ENCODE measurements at places on chromosomes 6 and 20.

GRCh38 chr6:32118782-32119628, 9.0 kb downstream of the ATF6B start:
- DNase-seq, result peak; percentile 83

GRCh38 chr20:53582574-53583351, 10.9 kb downstream of the ZNF217 start:
- peak; percentile 55 for DNase-seq

- no peak for DNase-seq
Measured at GRCh38 chr6:6981681-6982322, 126.0 kb upstream of the RREB1 start.

DNA sequence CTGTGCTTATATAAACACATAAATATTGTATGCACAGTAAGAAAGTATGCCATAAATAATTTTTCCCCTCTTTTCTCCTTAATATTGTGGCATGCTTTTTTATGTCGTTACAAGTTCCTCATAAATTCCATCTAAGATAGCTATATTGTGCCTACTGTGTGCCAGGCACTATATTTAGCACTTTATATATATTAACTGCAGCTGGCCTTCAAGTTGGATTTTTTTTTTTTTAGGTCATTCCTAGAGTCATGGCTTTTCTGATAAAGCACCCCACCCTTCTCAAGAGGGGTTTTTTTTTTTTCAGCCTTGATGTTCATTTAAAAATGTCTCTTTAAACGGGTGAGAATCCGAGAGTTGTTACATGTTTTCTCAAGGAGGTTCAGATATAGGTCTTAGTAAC, 42.8 kb upstream of the RNF8 start:
- no peak for DNase-seq

DNA sequence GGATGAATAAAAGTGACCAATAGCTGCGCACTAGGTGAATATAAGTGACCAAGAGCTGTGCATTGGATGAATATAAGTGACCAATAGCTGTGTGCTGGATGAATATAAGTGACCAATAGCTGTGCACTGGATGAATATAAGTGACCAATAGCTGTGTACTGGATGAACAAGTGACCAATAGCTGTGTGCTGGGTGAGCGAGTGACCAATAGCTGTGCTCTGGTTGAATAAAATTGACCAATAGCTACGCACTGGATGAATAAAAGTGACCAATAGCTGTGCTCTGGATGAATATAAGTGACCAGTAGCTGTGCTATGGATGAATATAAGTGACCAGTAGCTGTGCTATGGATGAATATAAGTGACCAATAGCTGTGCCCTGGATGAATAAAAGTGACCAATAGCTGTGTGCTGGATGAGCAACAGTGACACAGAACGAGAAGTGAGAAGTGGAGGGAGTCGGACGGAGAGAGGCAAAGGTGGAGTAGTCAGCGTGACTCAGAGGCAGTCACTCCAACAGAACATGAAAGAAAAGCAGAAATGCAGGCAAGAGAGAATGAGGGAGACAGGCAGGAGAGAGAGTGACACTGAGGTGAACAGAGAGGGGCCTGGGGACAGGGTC, 38.5 kb downstream of the RBM38 start:
- DNase-seq, result no peak

DNA sequence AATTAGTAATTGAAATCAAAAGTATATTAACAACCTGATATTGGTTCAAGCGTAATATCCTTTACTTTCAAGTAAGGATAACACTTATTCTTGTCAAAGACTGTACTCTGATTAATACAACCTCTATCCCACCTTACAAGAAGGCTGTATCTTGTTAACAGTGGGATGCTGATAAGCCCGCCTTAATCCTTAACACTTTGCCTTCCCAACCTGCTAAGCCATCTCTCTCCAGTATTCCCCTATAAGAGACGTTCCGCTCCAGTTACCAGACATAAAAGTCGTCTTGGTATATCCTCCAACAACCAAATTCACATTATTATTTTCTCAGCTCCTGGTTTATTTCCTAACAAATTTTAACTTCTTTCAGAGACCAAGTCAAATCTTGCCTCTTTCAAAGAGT, 2.0 kb downstream of the BTBD9 start:
- no peak for DNase-seq

- DNase-seq, result no peak
Measured at GRCh38 chr6:151232899-151233298, 6.9 kb upstream of the AKAP12 start.

- DNase-seq, result no peak
Measured at GRCh38 chr6:159068904-159069578, 24.2 kb upstream of the TAGAP start.

DNA sequence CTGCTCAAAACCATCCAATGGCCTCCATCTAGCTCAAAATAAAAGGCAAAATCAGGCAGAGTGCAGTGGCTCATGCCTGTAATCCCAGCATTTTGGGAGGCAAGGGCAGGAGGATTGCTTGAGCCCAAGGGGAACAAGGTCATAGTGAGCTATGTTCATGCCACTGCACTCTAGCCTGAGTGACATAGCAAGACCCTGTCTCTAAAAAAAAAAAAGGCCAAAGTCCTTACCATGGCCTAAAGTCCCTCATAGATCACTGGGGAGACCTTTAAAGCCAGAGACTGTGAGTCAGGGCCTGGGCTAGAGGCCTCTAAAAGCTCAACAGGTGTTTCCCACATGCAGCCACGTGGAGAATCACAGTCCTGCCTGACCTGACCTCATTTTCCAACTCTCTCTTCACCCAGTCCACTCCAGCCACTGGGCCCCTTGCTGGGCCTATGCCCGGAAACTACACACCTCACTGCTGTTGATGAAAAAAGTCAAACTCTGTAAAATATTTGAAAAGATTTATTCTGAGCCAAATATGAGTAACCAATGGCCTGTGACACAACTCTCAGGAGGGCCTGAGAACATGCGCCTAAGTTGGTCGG, 28.2 kb upstream of the TAB2 start:
- DNase-seq, result no peak

DNA sequence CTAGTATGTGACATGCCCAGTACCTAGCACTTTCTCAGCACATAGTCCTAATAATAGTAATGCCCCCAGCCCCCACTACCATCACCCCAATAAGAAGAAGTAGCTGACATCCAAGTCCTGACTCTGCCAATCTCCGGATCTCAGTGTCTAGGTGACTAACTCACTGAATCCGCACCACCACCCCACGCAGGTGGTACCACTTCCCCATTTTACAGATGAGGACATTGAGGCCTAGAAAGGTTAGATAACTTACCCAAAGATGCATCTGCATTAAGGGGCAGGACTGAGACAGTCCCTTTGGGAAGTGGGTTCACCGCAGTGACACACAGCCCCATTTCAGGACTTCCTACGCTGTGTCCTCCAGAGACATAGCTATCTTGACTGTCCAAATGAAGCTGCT, 241.2 kb downstream of the TFAP2C start:
- DNase-seq, result no peak

DNA sequence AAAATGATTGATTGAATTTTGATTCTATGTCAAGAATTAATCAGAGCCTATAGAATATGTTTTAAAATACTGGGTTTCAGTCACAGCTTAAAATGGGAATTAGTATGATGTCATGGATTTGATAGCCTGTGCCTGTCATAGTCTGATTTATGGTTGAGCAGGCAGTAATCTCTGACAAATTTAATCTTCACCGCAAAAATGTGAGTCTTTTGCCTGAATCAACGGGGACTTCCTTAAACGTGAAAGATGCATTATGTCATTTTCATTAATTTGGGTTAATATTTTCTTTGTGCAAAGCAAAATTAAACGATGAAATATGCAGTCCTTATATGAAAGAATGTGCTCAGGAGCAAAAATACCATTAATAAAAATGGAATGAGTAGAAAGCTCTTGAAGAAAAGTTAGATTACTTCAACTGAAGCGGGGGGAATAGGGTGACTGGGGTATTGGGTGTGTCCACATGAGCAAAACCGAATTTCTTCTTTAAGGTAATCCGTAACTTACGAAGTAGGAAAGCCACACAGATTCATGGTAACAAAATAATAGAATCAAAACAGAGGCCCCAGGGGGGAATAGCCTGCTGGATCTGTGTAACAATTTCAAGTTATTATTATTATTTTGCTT, 339.6 kb upstream of the NOX3 start:
- no peak for DNase-seq

DNA sequence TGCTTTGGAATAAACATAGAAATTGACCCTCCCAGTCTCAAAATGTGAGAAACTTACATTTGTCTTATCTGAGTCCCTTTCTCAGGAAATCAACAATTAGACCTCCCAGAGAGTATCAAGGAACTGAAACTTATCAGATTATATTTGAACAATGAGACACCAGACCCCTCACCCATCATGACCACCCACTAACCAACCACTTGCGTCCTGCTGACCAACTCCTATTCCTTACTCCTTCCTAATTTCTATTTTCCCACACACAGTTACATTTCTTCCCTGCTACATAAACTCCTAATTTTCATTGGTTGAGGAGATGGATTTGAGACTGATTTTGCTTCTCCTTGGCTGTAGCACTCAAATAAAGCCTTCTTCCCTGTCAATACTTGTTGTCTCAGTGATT, 97.9 kb downstream of the TPBG start:
- no peak for DNase-seq

GRCh38 chr6:55674672-55675071, 95.7 kb upstream of the HMGCLL1 start:
- DNase-seq, result no peak

DNA sequence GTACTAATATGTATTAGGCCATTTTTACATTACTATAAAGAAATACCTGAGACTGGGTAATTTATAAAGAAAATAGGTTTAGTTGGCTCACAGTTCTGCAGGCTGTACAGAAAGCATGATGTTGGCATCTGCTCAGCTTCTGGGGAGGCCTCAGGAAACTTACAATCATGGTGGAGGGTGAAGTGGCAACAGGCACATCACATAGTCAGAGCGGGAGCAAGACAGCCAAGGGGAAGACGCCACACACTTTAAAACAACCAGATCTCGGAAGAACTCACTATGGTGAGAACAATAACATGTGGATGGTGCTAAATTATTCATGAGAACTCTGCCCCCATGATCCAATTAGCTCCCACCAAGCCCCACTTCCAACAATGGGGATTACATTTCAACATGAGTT, 41.3 kb upstream of the CEP162 start:
- DNase-seq, result no peak

- no peak for DNase-seq
Measured at GRCh38 chr20:13877793-13878192, 93.0 kb downstream of the NDUFAF5 start.

- DNase-seq, result peak; percentile 31
Measured at GRCh38 chr6:31663961-31664789, 622 bp downstream of the GPANK1 start.

DNA sequence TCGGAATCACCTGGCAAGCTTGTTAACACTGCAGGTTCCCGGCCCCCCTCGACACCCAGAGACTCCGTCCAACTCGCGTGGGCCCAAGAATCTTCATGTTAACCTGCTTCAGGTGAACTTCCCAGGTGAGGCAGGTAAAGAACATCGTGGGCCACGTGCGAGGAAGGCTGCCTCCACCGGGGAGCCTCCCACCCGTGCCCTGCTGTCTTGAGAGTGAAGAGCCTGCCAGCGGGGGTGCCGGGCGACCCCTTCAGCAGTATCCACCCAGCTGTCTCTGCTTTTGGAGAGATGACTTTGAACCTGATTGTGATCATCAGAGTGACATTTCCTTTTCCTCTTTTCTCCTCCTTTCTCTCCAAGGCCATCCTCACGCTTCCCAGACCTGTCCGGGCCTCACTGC, 22.9 kb upstream of the RTF2 start:
- no peak for DNase-seq

GRCh38 chr6:9612489-9612888, 802.4 kb downstream of the TFAP2A start:
- DNase-seq, result no peak

DNA sequence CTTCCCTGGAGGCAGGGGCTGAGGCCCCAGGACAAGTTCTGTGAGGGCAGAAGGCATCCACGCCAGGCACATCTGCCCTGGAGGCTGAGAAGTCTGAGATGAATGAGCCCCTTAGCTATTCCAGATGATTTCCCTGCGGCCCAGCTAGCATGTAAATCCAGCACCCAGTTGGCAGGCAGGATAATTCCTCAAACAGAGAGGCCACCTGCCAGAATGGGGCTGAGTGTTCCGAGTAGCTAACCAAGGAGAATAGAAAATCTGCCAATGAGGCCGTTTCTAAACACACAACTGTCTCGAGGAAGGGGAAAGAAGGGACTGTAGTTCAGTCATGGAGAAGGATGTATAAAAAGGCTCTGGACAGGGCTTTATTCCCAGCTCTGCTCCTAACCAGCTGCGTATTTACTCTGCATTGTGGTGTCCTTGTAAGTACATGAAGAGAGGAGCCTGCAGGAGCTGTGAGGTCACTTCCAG, 211.4 kb upstream of the CDYL start:
- no peak for DNase-seq

DNA sequence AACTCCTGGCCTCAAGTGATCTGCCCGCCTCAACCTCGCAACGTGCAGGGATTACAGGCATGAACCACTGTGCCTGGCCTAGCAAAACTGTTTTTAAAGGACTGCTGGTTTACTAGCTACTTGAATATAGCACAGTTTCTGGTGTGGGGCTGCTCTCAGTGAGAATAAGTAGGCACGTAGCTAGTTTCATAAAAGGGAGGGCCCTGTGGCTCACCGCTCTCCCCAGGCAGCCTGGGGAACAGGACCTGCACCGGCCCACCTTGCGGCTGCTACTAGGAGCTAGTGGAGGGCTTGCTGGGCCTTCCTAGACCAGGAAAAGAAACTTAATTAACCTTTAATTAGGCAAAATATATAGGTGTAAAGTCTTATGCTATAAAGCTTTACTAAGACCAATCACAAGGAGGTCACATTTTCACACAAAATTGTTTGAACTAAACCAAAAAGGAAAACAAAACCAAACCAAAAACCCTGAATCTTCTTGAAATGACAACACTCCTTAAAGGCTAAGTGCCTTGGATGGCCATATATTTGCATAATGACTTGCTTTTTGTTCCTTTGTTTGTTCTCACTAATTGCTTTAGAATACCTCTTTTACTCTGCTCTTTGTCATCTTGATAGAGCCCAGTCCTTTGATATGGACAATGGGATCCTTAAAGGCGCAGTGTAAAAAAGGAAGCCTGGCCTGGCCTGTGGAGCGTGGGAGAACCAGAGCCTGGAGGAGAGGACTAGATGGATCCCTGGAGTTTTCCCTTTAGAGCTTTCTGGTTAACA, 69.5 kb upstream of the SAMD5 start:
- DNase-seq, result no peak

DNA sequence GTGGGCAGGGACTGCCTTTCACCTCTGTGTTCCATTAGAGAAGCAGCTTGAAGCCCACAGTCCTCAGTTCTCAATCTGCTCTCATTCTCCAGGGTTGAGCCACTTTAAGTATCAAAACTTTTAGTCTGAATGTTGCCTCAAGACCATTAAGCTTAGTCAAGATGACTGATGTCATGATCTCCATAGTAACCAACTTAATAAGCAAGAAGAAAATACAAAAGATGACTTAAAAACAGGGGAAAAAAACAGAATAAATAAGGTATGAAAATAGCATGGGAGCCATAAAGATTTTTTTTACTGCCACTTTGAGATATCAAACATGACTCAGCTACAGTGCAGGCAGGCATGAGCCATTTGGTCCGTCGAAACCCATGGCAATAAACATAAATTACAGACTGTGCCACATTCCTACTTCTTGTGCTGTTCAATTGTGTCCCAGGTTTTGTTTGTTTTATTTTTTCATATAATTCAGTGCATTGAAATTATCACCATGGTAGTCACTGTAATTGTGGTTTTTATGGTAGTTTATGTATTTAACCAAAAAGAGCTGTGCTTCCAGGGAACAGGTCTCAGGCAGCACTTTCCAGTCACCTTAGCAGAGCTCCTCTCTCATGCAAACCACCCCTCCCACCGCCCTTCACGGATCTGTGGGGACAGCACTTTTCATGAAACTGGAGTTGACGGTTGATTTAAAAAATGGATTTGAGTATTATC, 156.5 kb upstream of the INSM1 start:
- DNase-seq, result no peak

- DNase-seq, result no peak
Measured at GRCh38 chr6:50361641-50362331, 312.1 kb upstream of the DEFB112 start.
